Activated T-helper 17 cell treated with anti-CD3 and anti-CD28 coated beads, Interleukin-2, amount 50 U/mL, for 72 hours (primary cell): ENCODE measurements at places on chromosomes 7 and 10.

GRCh38 chr7:100163006-100163531 is 4.5 kb upstream of the TRAPPC14 start:
- no peaks in the 10 kb centered on the region for H3K36me3 ChIP-seq
- peak overlapping the region; percentile 63 for H3K4me3 ChIP-seq
- peak; percentile 27 for ATAC-seq
- peak overlapping the region; percentile 63 for H3K27ac ChIP-seq
- H3K27me3 ChIP-seq, result no peaks in the 10 kb centered on the region

DNA sequence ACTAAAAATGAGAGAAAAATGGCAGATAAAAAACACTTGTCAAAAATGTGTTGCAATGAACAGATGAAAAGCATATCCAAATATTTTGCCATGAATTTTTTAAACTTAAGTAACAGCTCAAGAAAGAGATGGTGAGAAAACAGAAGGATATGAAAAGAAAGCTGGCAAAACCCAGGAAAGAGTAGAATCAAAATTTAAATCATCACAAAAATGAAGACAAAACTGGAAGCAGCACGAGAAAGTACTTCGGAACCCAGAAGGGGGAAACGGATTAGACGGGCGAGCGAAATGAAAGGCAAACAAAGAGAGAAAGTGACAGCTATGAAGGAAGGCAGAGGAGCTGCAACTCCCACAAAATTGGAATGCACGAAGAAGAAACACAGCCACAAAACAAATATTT is 60.2 kb downstream of the KCNH2 start:
- no peak for ATAC-seq
- no peak overlapping the region for H3K4me3 ChIP-seq
- H3K27me3 ChIP-seq, result peaks cover 8% of the 10 kb centered on the region
- H3K36me3 ChIP-seq, result no peaks in the 10 kb centered on the region

DNA sequence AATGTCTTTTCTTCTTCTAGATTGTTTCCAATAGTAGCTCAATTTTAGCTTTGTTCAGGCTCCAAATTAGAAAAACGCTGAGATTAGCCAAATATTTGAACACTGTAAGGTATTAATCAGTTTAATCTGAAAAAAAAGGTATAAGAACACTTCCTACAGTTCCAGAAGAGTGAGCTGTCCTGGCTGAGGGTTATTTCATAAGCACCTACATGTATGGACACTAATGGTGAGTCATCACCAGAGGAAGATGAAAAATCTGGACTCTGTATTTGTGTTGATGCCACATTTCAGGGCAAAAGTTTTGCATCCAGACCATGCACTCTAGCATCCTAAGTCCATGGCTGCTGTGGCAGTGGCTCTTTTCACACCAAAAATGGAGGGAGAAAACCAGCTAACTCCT is 189.5 kb downstream of the ANKRD30A start:
- H3K27me3 ChIP-seq, result no peaks in the 10 kb centered on the region
- ATAC-seq, result no peak
- H3K4me1 ChIP-seq, result no peaks in the 10 kb centered on the region
- no peak overlapping the region for H3K27ac ChIP-seq

DNA sequence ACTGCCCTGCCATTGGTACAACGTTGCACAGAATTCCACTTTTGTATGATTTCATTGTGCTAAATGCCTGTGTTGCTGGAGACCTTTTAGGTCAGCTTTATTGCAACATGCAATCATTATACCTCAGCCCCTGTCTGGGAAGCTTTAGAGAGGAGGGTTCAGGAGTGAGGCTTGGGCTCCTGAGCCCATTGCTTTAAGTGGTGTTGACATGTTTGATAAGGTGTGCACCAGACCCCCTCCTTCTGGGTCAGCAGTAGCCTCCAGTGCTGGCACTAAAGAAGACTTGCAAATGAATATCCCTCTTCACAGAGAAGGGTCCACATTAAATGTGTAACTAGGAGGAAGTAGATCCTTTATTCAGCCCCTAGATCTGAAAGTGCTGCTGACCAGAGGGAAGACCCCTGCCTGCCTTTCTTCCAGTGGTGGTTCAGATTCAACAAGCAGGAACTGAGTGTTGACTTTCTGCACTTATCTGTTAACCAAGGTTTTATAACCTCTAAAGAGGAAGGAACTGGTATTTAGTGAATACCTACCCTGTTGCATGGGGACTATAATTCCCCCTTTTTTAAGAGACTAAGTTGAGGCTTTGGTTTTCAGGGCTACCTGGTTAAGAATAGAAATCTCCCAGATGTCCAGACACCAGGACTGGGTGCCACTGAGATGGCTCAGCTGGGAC is 369.4 kb upstream of the IGFBP3 start:
- H3K36me3 ChIP-seq, result no peaks in the 10 kb centered on the region
- no peak for ATAC-seq
- H3K27ac ChIP-seq, result no peak overlapping the region

DNA sequence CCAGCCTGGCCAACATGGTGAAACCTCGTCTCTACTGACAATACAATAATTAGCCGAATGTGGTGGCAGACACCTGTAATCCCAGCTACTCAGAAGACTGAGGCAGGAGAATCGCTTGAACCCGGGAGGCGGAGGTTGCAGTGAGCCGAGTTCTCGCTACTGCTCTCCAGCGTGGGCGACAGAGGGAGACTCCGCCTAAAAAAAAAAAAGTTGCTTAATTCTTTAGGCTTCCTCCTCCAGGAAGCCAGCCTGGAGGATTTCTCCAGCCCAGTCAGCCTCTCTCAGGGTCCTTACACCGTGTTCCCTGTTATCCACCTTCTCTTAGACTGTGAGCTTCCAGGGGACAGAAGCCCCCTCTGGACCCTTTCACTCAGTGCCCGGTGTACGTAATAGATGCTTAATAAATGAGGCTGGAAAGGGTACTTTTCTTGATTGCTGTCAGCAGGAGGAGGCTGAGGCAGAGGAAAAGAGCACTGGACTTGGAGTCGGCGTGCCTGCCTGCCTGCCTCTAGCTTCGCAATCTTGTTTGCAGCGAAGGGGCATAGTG is 16.4 kb upstream of the NODAL start:
- H3K27me3 ChIP-seq, result peaks cover 22% of the 10 kb centered on the region
- H3K4me1 ChIP-seq, result no peaks in the 10 kb centered on the region
- H3K4me3 ChIP-seq, result no peak overlapping the region

DNA sequence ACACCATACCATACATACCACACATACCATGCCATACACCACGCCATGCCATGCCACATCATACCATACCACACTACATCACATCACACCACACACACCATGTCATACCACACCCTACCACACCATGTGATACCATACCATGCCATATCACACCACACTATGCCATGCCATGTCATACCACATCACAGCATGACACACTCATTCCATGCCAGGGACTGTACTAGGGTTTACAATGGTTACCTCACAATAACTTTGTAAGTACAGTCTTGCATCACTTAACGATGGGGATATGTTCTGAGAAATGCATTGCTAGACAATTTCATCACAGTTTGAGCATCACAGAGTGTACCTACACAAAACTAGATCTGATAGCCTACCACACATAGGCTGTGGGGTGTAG is 14.5 kb downstream of the PYROXD2 start:
- peaks cover 12% of the 10 kb centered on the region for H3K36me3 ChIP-seq
- no peaks in the 10 kb centered on the region for H3K27me3 ChIP-seq
- no peak overlapping the region for H3K4me3 ChIP-seq
- ATAC-seq, result peak; percentile 30

DNA sequence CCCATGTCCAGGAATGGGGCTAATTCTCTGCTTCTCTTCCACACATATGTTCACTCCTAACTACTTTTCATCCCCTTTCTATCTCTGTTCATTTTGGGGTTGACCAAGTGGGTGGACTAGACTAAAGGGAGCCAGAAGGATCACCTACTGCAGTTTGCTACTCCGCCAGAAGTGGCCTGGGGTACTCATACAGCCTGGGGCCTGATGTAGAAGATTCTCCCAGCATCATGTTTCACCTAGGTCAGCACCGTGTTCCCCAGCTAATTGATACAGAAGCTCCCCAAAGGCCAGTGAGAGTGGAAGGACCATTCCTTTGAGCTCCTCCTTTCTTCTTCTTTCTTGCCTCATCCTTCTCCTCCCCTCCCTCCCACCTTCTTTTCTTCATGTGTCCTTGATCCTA is 19.6 kb upstream of the IFRD1 start:
- H3K4me1 ChIP-seq, result no peaks in the 10 kb centered on the region
- no peak overlapping the region for H3K27ac ChIP-seq
- no peaks in the 10 kb centered on the region for H3K36me3 ChIP-seq
- ATAC-seq, result no peak

DNA sequence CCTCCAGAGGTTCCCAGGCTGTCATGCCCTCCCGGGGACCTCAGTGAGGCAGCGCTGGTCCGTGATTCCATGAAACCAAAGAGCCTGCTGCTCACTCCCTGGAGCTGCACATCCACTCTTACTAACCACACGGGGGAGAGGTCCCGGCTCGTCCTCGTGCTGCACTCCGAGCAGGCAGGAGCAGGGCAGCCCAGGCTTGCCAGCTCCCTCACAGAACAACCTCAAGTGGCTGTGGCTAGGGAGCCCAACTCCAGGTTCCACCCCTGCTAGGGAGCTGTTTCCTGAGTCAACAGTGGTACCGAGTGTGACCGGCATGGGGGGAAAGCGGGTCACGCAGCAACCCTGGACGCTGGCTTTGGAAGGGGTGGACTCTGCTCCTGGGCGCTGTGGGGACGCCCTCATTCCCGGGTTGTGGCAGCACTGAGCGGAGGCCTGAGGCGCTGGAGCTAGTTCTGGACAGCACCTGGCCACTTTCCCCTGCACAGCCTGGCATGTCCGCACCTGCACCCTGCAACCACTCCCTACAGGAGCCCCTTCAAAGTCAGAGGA is 27.9 kb upstream of the PPP2R2D start:
- H3K36me3 ChIP-seq, result no peaks in the 10 kb centered on the region
- H3K27me3 ChIP-seq, result peaks cover 19% of the 10 kb centered on the region
- no peak overlapping the region for H3K4me3 ChIP-seq
- no peak overlapping the region for H3K27ac ChIP-seq
- H3K4me1 ChIP-seq, result no peaks in the 10 kb centered on the region
- no peak for ATAC-seq

- H3K27me3 ChIP-seq, result peaks cover 41% of the 10 kb centered on the region
- no peaks in the 10 kb centered on the region for H3K36me3 ChIP-seq
- H3K27ac ChIP-seq, result no peak overlapping the region
- H3K4me3 ChIP-seq, result no peak overlapping the region
- peaks cover 8% of the 10 kb centered on the region for H3K4me1 ChIP-seq
These were observed 2.5 kb downstream of the SH3PXD2A start for GRCh38 chr10:103852856-103853255.

DNA sequence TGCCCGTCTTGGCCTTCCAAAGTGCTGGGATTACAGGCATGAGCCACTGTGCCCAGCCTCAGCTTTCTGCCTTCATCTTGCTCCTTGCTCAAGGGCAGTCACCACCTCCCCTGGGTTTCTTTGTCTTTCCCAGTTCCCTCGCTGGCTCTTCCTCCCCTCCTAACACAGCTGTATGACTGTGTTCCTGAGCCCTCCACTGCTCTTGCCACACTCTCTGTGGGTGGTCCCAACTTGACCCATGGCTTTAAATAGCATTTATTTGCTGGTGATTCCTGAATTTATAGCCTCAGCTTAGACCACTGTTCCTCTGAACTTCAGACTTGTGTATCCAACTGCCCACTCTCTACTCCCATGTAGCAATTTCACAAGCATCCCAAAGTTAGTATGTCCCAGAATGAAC is 181.3 kb downstream of the BAMBI start:
- no peak overlapping the region for H3K4me3 ChIP-seq
- ATAC-seq, result no peak
- H3K27ac ChIP-seq, result no peak overlapping the region

DNA sequence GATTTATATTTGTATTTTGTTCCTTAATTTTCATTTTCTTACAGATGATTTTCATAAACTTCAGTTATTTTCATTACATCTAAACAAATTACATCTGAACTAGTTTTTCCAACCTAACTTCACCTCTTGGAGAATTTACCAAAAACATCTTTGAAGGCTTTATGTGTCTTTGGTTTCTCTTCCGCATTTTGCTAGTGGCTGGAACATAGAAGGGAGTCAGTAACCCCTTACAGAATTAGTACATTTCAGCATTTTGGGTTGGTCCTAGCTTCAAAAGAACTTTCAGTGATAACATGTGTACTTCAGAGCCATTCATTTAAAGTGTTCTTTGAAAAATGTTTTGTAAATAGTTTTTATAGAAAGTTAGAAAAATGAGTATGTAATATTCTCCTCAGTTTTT is 169.8 kb upstream of the MTPN start:
- no peaks in the 10 kb centered on the region for H3K27me3 ChIP-seq
- no peak overlapping the region for H3K27ac ChIP-seq
- H3K36me3 ChIP-seq, result no peaks in the 10 kb centered on the region
- no peak overlapping the region for H3K4me3 ChIP-seq
- ATAC-seq, result no peak
- H3K4me1 ChIP-seq, result peaks cover 3% of the 10 kb centered on the region

- no peak within 1 kb of the TSS for H3K4me3 ChIP-seq
- no peaks in the 10 kb centered on the region for H3K4me1 ChIP-seq
- peaks cover 21% of the 10 kb centered on the region for H3K27me3 ChIP-seq
- ATAC-seq, result no peak
These were observed at the start of gene FOXP2 for GRCh38 chr7:114414156-114415063. Gene FOXP2 (plus strand): TSS chr7:114414815. CDS start chr7:114426512, 11,697 bp downstream.

DNA sequence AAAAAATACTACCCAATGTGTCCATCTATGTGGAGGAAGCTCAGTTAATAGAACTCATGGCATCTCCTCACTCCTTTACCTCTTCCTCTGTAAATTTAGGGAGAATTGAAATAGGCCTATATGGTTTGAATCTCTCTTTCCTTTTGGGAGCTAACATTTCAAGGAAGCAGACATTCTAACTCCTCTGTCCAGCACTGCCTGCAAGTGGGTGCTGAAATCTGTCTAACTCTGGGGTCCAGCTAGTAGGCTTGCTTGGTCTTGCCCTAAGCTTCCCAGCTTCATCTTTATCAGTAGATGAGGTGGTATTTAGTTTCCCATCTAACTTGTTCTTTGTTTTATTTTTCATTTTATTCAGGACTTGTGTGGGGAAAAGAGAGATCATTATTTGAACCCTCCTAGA is 23.2 kb downstream of the CYCS start:
- no peak overlapping the region for H3K4me3 ChIP-seq
- no peak overlapping the region for H3K27ac ChIP-seq
- H3K27me3 ChIP-seq, result peaks cover 7% of the 10 kb centered on the region
- no peaks in the 10 kb centered on the region for H3K4me1 ChIP-seq

DNA sequence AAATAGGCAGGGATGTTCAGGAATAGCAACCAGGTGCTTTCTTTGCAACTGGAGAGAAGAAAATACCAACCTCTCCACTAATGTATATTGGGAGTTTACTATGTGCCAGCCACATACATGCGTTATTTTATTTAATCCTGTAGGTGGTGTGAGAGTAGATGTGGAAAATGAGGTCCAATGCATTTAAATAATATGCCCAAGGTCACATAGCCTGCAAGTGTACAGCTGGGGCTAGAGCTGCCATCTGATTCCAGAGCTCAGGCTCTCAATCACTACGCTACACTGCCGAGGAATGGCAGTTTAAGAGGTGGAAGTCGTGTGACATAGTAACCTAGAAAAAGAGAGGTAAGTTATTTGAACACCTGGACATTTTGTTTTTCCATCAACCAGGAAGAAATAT is 277.0 kb downstream of the EXOC4 start:
- no peak for ATAC-seq
- no peak overlapping the region for H3K4me3 ChIP-seq
- no peaks in the 10 kb centered on the region for H3K4me1 ChIP-seq
- no peaks in the 10 kb centered on the region for H3K36me3 ChIP-seq
